Natural killer cell treated with Interleukin-12 subunit alpha and Interleukin-12 subunit beta and Interleukin-15 and Interleukin-18, amount 100 ng/mL, for 72 hours (primary cell): ENCODE measurements at places on chromosomes 4 and X. TPM values are rescaled to one million over a fixed set of nuclear protein-coding genes. Genes with fewer than 3 reads are reported as not detected.

- DNase-seq, result no peak
Observed at GRCh38 chr4:171846893-171847292, 33.7 kb downstream of the GALNTL6 start.

- no peak for DNase-seq
Observed at GRCh38 chrX:11399489-11400094, 106.4 kb downstream of the AMELX start.

CC2D2A gene
- total RNA-seq, result not detected

ADGRL3 gene
- total RNA-seq, result not detected

DNA sequence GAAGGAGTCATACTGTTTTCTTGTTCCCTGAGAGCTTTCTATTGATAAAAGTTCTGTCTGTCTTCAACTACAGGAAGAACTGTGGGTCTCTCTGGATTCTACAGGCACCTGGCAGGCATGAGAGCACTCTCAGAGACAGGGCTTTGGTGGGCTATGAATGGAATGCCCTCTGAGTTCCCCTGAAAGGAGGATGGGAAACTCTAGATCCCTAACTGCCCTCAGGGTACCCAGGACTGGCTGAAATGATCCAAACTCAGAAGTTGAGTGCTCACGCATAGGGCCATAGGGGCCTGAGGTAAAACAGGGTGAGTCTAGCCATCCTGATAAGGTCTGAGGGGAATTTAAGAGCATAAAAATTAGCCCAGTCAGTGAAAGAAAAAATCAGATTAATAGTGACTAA lies 59.0 kb upstream of the SCRG1 start:
- DNase-seq, result no peak

CSAG1 gene
- total RNA-seq, result not detected

MID1IP1 gene
- total RNA-seq, result 24.5 TPM

CXCL8 gene
- total RNA-seq, result 61.9 TPM

GRCh38 chr4:42720533-42720932 lies 63.6 kb upstream of the ATP8A1 start:
- DNase-seq, result no peak

ARHGAP36 gene
- not detected for total RNA-seq

ADGRG4 gene
- total RNA-seq, result not detected

- DNase-seq, result no peak
Observed at GRCh38 chr4:107718351-107718965, 1.6 kb downstream of the PAPSS1 start.

ADH1C gene
- not detected for total RNA-seq

GRCh38 chr4:37705571-37705970 lies 19.4 kb upstream of the RELL1 start:
- no peak for DNase-seq

GRCh38 chrX:66675541-66675940 lies 36.7 kb upstream of the EDA2R start:
- no peak for DNase-seq

DNA sequence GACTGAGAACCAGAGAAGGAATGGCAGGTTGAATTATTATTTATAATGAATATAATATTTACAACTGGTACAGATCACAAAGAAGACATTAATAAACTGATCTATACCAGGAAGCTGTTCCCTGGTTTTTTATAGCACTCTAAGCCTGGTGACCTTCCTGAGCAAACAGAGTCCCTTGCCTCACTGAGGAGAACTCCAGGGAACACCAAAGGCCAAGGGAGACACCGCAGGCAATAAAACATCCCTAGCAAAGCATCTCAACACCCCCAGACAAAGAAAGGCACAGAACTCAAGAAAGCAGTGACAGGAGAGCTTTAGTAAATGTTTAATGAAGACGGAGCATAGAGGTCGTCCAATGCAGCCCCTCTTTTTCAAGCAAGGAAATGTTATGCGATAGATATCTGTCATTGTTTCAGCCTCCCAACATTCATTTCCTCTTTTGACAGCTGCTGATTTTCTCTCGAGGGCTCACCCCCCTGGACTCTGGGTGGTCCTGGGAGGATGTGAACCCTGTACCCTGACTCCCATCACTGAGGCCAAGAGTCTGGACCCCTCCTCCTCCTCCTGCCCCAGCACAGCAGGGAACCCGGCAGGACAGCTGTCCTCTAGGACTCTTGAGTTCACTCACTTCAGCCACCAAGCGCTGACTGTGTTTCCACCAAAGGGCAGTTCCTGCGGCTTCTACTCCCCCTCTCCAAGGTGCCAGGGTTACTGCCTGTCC lies 342.5 kb upstream of the GATB start:
- no peak for DNase-seq

GRCh38 chr4:76177709-76178108 lies 29.5 kb upstream of the NUP54 start:
- DNase-seq, result no peak

GRCh38 chr4:15658136-15658770 lies 3.1 kb upstream of the FBXL5 start:
- no peak for DNase-seq

SPP1 gene
- total RNA-seq, result not detected

CXorf49 gene
- not detected for total RNA-seq

GRCh38 chr4:168881781-168882420 lies 128.2 kb downstream of the CBR4 start:
- DNase-seq, result no peak

DNA sequence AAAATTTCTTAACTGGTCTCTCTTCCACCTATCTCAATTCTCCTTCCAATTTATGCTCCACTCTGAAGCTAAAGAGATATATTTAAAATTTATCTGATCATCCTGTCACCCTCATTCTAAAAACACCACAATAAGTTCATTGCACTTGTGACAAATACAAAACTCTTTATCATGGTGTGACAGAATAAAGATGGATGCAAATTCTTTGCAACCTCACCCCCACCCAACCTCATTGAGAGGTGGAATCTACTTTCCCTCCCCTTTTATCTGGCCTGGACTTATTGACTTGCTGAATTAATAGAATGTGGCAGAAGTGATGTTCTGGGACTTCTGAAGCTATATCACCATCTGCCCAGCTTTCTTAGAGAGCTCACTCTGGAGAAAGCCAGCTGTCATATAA lies 46.5 kb downstream of the IDS start:
- DNase-seq, result no peak

TLR7 gene
- 0.31 TPM for total RNA-seq

DNA sequence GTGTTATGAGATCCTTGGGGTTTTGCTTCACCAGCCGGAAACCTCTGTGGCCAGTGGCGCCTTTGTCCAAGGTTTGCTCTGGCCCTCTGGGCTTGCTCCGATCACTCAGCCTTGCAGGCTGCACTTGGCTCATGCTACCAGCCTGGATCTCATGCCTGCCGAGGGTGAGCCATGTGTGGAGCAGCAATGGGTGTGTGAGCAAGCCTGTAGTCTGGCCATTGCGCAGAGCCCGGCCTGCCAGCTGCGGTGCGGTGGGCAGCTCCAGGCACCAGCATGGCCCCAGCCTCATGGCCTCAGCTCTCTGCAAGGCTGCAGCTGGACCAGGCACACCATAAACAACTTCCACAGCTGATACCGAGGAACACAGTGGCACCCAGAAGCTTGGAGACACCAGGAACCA lies 17.8 kb downstream of the SULT1B1 start:
- no peak for DNase-seq

DNA sequence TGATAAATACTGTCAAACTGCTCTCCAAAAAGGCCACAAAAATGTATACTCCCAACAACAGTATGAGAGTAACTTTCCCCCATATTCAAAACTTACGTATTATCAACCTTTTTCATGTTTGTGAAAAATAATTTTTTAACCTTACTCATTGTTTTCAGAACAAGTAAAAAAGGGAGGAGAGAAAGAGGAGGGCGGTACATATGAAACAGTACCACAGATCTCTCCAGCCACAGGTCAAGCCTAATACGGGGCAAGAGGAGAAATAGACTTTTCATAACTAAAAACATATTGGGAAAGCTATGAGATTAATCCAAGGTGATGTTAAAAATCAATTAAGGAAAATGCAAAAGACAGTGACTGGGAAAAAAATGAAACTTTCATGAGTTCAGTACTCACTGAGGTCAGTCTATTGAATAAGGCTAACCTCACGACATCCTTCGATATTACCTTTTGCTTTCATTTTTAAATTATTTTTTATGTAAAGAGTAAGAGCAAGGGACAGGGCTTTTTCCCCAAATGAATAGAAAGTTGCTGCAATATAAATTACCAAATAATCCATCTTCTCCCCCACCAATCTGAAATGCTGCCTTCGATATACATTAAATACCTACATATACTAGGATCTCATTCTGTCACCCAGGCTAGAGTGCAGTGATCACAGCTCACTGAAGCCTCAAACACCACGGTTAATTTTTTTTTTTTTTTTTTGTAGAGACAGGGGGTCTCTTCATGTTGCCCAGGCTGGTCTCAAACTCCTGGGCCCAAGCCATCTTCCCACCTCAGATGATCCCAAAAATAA lies 25.3 kb downstream of the FBXW7 start:
- DNase-seq, result no peak

DNA sequence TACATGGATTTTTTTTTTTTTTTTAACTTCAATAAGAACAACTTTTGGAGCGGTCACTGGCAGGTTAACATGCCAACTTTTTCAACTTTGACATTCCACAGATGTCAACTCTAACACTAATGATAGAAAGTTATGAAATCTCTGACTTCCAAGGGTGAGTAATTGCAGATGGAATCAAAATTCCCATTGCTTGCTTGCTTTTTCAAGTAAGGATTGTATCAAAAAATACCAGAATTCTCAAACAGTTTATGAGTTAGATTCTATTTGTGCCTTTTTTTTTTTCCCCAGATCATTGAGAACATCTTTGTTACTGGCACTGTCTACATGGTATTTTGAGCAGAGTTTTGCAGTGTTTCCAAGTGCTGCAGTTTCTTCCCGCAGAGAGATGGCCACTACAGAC lies 50.3 kb upstream of the OTUD4 start:
- no peak for DNase-seq

DCAF8L2 gene
- not detected for total RNA-seq

DNA sequence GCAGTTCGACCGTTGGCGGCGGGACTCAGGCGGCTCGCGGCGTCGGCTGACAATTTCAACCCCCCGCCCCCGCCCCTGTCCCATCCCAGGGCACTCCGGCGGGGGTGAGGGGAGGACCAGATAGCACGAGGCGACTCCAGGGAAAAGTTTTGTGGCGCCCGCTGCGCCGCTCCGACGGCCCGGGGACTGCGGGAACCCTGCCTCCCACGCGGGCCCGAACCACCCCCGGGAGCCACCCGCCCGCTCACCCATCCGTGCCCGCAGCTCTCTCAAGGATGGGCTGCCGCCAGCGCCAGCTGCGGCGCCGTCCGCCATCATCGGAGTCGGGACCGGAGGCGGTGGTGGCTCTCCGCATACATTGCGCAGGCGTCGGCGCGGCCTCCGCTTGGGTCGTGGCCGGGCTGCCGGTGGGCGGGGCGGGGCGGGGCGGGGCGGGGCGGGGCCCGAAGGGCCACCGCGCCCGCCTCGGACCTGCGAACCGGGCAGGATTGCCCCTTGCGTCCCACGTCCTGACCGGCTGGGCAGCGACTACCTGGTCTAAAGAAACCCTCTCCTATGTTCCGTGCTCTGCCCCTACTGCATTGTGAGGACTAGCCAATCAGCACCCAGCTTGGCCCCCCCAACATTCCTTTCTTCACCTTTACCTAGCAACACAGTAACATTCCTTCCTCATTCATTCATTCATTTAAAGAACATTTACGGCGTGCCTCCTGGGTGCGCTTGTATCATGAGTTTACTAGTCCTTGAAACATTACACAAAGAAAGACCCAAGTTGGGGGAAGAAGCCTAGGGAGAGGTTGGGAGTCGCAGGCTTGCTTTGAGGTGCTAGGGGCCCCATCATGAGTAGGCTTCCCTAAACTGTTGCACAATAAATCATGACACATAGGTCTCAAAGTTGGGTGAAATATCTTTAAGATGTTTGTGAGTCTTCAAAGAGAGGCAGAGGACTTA lies at the start of gene MAP7D3:
Gene MAP7D3 (minus strand): TSS at position 360 of the 951 bp plus-strand sequence. CDS start 42 bp downstream, at position 318.
- peak; percentile 83 for DNase-seq

DNA sequence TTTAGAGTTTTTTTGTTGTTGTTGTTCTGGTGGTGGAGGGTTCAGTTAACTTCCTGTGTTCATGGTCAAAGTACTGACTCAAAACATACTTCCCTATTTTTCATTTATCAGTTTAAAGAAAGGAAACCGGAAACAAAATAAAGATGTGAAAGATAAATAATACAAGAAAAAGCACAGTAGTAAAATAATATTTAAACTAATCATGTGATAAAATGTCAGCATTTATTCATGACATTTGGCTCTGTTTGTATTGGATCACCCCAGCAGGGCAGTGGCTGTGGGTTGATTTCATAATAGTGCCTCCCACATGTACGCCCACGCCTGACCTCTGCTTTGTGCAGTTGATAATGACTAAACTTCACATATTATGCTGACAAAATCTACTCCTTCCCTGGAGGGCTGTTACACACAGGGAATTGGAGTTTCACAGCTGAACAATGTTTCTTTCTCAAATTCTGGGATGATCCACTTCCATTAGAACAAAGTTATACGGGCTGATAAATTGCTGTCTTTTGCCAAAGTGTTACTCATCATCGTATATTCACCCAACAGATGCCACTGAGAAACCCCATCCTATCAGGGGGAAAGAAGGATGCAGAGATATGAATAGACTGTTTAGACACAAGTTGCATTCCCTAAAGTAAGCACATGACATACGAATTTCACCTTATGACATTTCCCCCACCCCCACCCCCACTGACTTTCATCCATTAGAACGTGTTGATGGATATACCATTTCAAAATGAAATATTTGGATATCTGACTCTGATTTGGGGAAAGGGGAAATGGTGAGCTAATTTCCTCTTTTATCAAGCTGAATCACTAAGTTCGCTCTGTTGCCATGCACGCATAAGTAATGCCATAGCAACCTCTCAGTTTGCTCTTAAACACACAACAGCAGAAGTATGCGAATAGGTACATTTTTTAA lies 48.3 kb downstream of the AMELX start:
- DNase-seq, result no peak

DNA sequence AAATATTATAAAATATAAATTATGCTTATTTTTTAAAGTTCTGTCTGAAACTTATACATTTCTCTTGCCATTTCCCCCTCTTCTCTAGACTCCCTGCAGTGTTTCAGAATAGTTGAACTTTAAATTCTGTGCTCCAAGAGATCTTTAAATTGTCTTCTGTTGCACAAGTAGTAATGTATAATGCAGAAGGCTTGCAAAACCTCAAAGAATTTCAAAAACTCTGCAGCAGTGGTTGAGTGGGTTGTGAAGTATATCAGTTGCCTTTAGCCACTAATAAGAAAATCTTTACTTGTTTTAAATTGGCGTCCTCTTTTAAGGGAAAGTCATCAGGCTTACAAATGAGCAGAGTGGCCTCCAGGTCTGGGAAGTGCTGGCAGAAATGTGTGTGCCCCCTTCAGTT lies 1153.3 kb upstream of the PABPC4L start:
- no peak for DNase-seq

GRCh38 chr4:165415910-165416309 lies 37.1 kb downstream of the CPE start:
- no peak for DNase-seq
